ENCODE measurements at places on chromosomes 1 and 21.

GRCh38 chr1:205936311-205936710 lies 6.9 kb downstream of the SLC26A9 start:
- no peak for DNase-seq

DNA sequence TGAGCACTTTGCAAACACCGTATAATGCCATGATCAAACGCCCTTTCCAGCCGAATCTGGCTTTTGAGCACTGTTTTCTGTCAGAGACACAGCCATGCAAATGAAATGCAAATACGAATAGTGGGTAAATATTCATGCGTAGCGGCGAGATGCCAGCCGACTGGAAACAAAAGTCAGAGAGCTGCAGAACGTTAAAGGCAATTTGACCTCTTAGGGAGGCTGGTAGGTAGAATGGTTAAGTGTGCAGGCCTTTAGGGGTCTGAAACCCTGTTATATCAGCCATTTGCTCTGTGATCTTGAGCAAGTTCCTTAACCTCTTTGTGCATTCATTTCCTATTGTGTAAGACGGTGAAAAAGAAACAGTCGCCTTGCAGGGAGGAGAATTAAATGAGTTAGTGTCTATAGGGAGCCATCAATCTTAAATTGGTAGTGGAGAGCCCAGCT lies 6.5 kb upstream of the SDHB start:
- DNase-seq = no peak

- no peak for DNase-seq
These were observed 84.0 kb upstream of the PALMD start for GRCh38 chr1:99561952-99562351.

- DNase-seq = no peak
These were observed 76.5 kb upstream of the DESI2 start for GRCh38 chr1:244576259-244576892.

DNA sequence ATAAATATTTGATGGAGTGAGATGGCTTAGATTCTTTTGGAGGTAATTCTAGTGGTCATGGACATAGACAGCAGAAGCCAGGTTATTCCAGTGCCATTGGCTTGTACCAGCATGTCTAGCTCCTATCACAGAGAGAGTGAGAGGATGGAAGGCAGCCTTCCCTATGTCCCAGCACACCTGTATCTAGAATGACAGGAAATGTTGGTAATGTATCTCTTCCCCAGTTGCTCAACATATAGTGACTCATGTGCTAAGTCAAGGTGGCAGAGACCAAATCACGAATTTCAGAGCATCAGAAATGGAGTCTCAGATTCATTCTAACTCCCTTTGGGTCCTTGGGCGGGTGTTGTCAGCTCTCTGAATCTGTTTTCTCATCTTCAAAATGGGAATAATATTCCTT lies 28.4 kb downstream of the METTL13 start:
- DNase-seq = no peak
